ENCODE measurements at places on chromosomes 7 and 10. TPM values are rescaled to one million over a fixed set of nuclear protein-coding genes. Genes with fewer than 3 reads are reported as not detected.

The JCAD gene
- 8.0 TPM for total RNA-seq

The SYT15B gene
- not detected for total RNA-seq

The ACSL5 gene
- total RNA-seq, result 1.4 TPM

The ELN gene
- total RNA-seq, result 82.6 TPM

The TMEM196 gene
- not detected for total RNA-seq

The GDI2 gene
- total RNA-seq, result 343 TPM

The SH2B2 gene
- total RNA-seq, result 3.1 TPM

The LIPN gene
- total RNA-seq, result not detected

The PLAU gene
- 110 TPM for total RNA-seq

The NODAL gene
- total RNA-seq, result not detected

The TACC2 gene
- 8.8 TPM for total RNA-seq

All from smooth muscle cell of the pulmonary artery (primary cell).